ENCODE measurements at places on chromosomes 5 and 9. TPM values are rescaled to one million over a fixed set of nuclear protein-coding genes. Genes with fewer than 3 reads are reported as not detected.

The PCDHA13 gene
- total RNA-seq, result not detected

The GMCL2 gene
- not detected for total RNA-seq

The C5orf34 gene
- total RNA-seq, result 0.20 TPM

The SH3RF2 gene
- 32.5 TPM for total RNA-seq

The DOCK2 gene
- 5.3 TPM for total RNA-seq

The HRH2 gene
- total RNA-seq, result 0.51 TPM

The ZNF483 gene
- total RNA-seq, result 0.82 TPM

The TOR1B gene
- 22.3 TPM for total RNA-seq

The TMEM252 gene
- total RNA-seq, result not detected

The LCN1 gene
- not detected for total RNA-seq

The HINT2 gene
- 26.7 TPM for total RNA-seq

GRCh38 chr5:157652377-157652692 is at the start of gene SOX30:
Gene SOX30, minus strand, starts transcription at chr5:157652438. Its CDS starts 360 bp downstream, at chr5:157652078.
- H3K27ac ChIP-seq, result no peak within 1 kb of the TSS
- H3K4me1 ChIP-seq, result no peaks in the 10 kb centered on the region
- no peak for DNase-seq
- H3K27me3 ChIP-seq, result peaks cover 7% of the 10 kb centered on the region

DNA sequence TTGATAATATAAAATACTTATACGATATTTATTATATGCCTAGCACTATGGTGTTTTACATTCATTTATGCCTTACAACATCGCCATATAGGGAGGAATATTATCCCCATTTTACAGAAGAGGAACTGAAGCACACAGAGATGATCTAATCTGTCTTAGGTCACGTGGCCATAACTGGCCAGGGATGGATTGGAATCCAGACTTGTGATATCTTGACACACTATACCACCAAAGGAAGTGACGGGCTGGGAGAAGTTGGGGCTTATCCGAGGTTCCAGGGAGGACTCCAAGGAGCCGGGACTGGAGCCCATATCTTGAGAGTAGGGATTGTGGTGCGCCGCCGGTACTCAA is 129.8 kb downstream of the TMEM174 start:
- DNase-seq, result no peak
- H3K4me1 ChIP-seq, result peaks cover 16% of the 10 kb centered on the region
- H3K27ac ChIP-seq, result no peak overlapping the region
- H3K36me3 ChIP-seq, result no peaks in the 10 kb centered on the region

DNA sequence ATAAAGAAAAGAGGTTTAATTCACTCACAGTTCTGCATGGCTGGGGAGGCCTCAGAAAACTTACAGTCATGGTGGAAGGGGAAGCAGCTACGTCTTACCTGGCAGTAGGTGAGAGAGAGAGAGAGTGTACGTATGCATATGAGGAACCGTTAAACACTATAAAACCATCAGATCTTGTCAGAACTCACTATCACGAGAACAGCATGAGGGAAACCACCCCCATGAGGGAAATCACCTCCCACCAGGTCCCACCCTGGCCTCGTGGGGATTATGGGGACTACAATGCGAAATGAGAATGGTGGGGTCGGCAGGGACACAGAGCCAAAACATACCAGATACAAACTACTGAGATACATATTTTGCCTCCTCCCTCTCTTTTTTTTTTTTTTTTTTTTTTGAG is 10.8 kb upstream of the FER start:
- H3K4me1 ChIP-seq, result no peaks in the 10 kb centered on the region
- no peak for DNase-seq
- H3K4me3 ChIP-seq, result no peak overlapping the region
- no peaks in the 10 kb centered on the region for H3K27me3 ChIP-seq
- no peaks in the 10 kb centered on the region for H3K36me3 ChIP-seq

DNA sequence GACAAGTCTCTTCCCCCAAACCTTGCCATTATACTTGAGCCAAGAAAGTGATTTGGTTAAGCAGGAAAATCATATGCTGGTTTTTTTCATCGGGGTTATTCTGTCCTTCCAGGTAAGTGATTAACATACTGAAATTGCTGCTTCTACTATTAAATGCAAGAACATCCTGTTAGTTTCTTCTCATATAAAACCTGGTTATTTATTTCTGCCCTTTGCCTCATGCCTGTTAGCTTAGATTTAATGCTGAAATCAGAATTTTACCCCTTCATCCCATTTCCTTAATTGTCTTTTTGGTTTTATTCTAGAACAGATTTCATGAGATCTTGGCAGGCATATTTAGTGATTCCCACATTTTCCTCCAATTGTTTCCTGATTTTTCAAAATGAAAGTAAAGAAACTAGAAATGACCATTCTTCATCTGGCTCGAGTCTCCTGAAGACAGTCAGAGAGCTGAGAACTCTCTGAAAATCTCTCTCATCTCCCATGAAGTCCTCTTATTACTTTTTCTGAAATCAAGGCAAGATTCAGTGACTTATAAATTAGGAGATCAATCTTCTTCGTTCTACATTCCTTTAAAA is 132.9 kb downstream of the NFIB start:
- H3K36me3 ChIP-seq, result no peaks in the 10 kb centered on the region
- H3K4me3 ChIP-seq, result peak overlapping the region; percentile 35
- DNase-seq, result no peak
- peak overlapping the region; percentile 57 for H3K27ac ChIP-seq
- no peaks in the 10 kb centered on the region for H3K27me3 ChIP-seq
- peaks cover 33% of the 10 kb centered on the region for H3K4me1 ChIP-seq

- H3K4me1 ChIP-seq, result no peaks in the 10 kb centered on the region
- peaks cover 46% of the 10 kb centered on the region for H3K27me3 ChIP-seq
- H3K4me3 ChIP-seq, result peak overlapping the region; percentile 66
- no peaks in the 10 kb centered on the region for H3K36me3 ChIP-seq
- H3K27ac ChIP-seq, result no peak overlapping the region
- no peak for DNase-seq
Observed at GRCh38 chr5:128536254-128537220, 1.5 kb downstream of the FBN2 start.

GRCh38 chr9:69996967-69997366 is 46.7 kb upstream of the MAMDC2 start:
- H3K27ac ChIP-seq, result peak overlapping the region; percentile 69
- DNase-seq, result peak; percentile 44
- H3K36me3 ChIP-seq, result no peaks in the 10 kb centered on the region
- no peaks in the 10 kb centered on the region for H3K27me3 ChIP-seq

GRCh38 chr5:9533096-9533495 is 12.8 kb downstream of the SEMA5A start:
- no peaks in the 10 kb centered on the region for H3K27me3 ChIP-seq
- H3K4me3 ChIP-seq, result no peak overlapping the region
- no peak for DNase-seq
- H3K27ac ChIP-seq, result no peak overlapping the region

DNA sequence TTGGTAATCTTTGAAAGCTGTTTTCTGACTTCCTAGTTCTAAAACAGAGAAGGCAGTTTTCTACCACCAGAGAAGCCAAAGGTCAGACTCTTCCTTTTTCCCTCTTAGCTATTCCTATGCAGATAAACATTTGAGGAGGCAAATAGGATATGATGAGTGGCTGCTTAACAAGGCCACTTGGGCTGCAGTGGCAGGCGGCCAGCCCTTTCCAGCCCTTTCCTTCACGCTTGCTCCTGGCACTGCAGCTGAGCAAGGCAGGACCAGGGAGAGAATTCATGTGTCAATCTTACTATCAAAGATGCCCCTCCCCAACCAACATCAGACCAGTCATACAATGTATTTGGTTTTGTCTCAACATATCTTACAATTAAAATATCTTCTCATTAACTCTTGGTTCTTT is 36.8 kb upstream of the RNF38 start:
- H3K36me3 ChIP-seq, result no peaks in the 10 kb centered on the region
- H3K27ac ChIP-seq, result no peak overlapping the region
- DNase-seq, result no peak
- no peaks in the 10 kb centered on the region for H3K4me1 ChIP-seq
- H3K27me3 ChIP-seq, result no peaks in the 10 kb centered on the region

- no peak overlapping the region for H3K27ac ChIP-seq
- H3K4me3 ChIP-seq, result no peak overlapping the region
- H3K4me1 ChIP-seq, result no peaks in the 10 kb centered on the region
- DNase-seq, result no peak
- H3K36me3 ChIP-seq, result no peaks in the 10 kb centered on the region
Observed at GRCh38 chr5:178071108-178071507, 42.2 kb upstream of the N4BP3 start.

GRCh38 chr5:10634562-10634961 is 70.7 kb downstream of the ANKRD33B start:
- H3K4me1 ChIP-seq, result no peaks in the 10 kb centered on the region
- no peaks in the 10 kb centered on the region for H3K36me3 ChIP-seq
- H3K4me3 ChIP-seq, result no peak overlapping the region
- no peak for DNase-seq

DNA sequence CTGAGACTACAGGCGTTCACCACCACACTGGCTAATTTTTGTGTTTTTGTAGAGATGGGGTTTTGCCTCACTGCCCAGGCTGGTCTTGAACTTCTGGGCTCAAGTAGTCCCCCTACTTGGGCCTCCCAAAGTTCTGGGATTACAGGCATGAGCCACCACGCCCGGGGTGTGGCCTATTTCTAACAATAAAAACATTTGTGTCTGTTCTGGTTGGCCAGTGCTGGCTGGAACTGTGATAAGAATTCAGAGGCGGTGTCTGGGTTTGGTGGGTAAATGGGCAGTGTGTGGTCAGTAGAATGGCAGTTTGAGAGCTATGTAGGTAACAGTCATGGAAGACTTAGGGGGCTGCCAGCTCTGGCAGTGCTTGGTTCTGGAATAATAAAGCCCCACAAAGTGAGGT is 46.9 kb upstream of the SYNPO start:
- no peaks in the 10 kb centered on the region for H3K27me3 ChIP-seq
- no peak overlapping the region for H3K4me3 ChIP-seq
- H3K36me3 ChIP-seq, result no peaks in the 10 kb centered on the region

DNA sequence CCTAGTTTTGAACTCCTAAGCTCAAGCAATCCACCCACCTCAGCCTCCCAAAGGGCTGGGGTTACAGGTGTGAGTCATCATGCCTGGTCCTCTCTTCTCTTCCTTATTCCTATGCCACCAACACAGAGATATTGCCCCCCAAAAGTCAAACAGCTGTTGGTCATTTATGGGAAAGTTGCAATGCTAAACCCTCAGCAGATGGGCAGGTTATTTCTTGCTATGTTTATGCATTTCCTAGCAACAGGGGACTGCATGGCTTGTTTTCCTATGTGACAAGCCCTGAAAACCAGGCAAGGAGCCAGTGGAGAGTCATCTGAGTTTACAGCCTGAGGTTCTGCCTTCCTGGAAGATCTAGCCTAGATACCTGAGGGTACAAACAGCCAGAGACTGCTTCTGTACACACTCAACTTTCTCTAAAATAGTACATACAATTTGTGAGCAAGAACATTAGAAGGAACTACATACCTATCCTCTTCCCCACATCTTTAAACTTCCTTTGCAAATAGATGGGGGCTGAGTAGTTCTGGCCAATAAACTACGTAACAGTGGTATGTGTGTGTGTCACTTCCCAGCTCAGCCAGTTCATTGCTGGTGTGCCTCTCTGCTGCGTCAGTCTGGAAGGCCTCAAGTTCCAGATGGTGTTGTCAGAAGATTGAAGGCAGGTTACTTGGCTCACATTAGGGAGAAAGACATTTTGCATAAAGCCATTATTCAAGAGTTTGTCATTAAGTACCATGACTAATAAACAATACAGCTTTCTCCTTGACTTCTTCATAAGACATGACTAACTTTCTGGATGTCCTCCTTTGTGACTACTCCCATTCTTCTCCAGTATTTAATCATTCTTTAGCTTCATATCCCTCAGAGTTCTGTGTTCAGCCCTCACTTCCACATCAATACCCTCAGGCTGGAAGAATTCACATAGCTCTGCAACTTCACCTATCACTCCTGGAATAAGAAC is 65.3 kb downstream of the CSNK1A1 start:
- no peaks in the 10 kb centered on the region for H3K27me3 ChIP-seq
- peak; percentile 94 for DNase-seq
- no peak overlapping the region for H3K4me3 ChIP-seq
- peak overlapping the region; percentile 86 for H3K27ac ChIP-seq

Measured in gastrocnemius medialis (tissue), 4 donors.